ENCODE measurements at places on chromosomes 1 and 21.
A peak's percentile ranks its signal among the peaks of the same experiment; 100 is the strongest.

DNA sequence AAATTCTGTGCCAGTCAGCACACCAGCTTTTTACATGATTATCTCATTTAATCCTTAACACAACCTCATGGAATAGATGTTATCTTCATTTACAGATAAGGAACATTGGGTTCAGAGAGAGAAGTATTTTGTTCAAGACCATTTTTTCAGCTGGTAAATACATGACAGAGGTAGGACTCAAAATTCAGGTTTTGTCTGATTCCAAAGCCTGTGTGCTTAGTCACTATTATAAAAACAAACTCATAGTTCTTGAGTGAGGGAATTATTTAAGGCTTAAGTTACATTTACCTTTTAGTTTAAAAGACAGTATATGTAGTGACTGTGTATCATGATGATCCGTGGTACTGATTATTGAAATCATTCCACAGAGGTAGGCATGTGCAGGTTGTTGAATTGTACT, 125.2 kb downstream of the MAGI3 start:
- no peak for DNase-seq

GRCh38 chr1:161427733-161428516, 60.2 kb upstream of the CFAP126 start:
- no peak for DNase-seq

GRCh38 chr1:155255243-155256007, at the start of gene ENTREP3:
Gene ENTREP3, minus strand, starts transcription at chr1:155255483. Its CDS starts 606 bp downstream, at chr1:155254877.
- DNase-seq: peak; percentile 50

- DNase-seq: peak; percentile 40
Measured at GRCh38 chr1:7669559-7670311, 101.4 kb upstream of the VAMP3 start.

- DNase-seq: no peak
Measured at GRCh38 chr1:57707631-57708030, 283.8 kb upstream of the DAB1 start.

All from CD14-positive monocyte (primary cell).